ENCODE measurements at places on chromosomes 1 and 21.
A peak's percentile ranks its signal among the peaks of the same experiment; 100 is the strongest.

DNA sequence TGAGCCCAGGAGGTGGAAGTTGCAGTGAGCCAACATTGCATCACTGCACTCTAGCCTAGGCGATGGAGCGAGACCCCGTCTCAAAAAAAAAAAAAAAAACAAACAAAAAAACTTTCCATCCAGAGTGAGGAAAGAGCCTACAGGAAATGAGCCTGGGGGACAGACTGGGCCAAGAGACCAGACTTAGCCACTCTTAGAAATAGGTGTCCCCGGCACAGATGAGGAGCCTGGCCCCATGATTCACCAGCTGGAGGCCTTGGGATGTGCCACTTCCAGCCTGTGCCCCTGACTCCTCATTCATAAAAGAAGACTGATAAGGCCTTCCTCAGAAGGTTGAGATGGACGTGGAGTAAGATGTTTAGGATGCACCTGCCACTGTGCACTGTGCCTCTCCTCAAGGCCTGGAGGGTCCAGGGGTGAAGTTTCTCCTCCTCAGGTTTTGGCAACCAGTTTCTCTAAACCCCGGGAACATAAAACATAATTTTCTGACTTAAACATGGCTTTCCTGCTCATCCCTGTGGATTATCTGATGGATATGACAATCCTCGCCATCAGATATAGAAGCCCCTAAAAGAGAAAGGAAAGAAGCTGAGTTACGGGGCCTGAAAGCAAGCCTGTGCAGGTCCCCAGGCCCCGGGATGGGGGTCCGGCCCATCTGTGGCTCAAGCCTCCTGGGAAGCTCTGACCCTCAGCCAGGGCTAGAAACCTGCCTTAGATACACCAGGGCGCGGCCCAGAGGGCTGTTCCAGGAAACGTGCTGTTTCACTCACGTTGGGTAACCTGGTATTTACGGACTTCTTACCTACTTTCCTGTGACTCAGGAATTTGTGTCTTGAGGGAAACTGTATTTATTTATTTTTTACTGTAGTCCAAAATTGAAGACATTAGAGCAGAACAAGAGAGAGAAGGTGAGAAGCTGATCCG, 26.0 kb downstream of the MX1 start:
- DNase-seq = no peak

- no peak for DNase-seq
These were observed 109.4 kb upstream of the GUCA2B start for GRCh38 chr1:42043811-42044210.

GRCh38 chr1:39758556-39759435, 12.4 kb downstream of the OXCT2 start:
- DNase-seq = no peak

GRCh38 chr1:76229279-76230005, 154.9 kb downstream of the ST6GALNAC3 start:
- no peak for DNase-seq

GRCh38 chr1:94634977-94635416, 93.4 kb upstream of the F3 start:
- no peak for DNase-seq

DNA sequence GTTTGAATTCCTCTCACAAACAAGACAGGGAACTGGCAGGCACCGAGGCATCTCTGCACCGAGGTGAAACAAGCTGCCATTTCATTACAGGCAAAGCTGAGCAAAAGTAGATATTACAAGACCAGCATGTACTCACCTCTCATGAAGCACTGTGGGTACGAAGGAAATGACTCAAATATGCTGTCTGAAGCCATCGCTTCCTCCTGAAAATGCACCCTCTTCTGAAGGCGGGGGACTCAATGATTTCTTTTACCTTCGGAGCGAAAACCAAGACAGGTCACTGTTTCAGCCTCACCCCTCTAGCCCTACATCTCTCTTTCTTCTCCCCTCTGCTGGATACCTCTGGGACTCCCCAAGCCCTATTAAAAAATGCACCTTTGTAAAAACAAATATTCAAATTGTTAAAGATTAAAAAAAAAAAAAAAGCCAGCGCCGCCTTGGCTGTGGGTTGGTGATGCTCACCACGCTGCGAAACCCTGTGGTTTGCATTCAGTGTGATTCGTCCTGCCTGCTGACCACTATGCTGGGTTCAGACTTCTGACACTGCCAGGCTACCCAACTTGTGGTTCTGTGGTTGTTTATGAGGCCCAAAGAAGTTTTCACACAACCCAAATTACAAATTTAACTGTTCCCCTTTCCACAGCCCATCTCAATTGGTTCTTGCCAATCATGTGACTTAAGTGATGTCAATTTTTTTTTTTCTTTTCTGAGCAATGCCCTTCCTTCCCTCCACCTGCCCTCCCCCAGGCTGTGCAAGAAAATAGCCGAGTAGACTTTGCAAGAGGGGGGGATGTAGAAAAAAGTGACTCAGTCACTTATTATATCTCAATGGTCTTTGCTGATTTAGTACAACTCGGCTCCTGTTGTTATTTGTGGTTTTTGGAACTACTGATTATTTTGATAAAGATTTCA, at the start of gene RUNX1:
RUNX1 (minus strand) TSS at position 597 of the 912 bp plus-strand sequence.
- DNase-seq = peak; percentile 72

DNA sequence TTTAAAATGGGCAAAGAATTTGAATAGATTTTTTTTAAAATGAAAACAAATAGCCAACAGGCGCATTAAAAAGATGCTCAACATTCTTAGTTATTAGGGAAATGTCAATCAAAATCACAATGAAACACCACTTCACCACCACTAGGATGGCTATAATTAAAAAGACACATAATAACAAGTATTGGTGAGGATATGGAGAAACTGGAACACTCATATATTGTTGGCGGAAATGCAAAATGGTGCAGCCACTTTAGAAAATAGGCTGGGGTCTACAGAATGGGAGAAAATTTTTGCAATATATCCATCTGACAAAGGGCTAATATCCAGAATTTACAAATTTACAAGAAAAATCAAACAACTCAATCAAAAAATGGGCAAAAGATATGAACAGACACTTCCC, 107.8 kb upstream of the FOXD3 start:
- no peak for DNase-seq

GRCh38 chr1:20373764-20374163, 83.1 kb downstream of the VWA5B1 start:
- no peak for DNase-seq

DNA sequence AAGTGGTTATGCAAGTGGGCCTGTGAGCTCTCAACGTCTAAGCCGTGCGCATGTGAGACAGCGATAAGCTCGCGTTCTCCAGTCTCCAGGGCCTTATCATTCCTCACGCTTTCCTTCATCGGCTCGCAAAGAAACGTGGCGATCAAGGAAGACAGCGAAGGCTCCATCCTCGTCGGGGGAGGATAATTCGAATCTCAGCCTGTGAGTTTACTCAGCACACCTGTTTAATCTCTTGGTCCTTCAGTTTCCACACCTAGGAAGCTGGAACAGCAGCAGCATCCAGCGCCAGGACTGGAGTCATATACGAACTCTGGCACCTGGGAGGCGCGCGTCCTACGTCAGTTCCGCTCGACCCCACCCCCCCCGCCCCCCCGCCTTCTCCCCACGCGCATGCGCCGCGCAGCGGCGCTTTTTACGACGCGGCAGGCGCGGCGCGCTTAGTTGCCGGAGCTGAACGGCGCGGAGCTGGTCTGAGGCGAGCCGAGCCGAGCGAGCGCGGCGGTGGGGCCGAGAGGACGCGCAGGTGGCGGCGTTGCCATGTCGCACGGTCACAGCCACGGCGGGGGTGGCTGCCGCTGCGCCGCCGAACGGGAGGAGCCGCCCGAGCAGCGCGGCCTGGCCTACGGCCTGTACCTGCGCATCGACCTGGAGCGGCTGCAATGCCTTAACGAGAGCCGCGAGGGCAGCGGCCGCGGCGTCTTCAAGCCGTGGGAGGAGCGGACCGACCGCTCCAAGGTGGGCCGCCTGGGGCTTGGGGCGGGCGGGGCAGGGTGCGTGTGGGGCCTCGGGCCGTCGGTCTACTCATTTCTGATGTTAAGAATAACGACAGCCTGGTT, at the start of gene PITHD1:
PITHD1 (plus strand) TSS at position 440 of the 836 bp plus-strand sequence; CDS start at position 538, 98 bp downstream.
- peak; percentile 96 for DNase-seq

GRCh38 chr21:41500931-41501381, 7.0 kb downstream of the TMPRSS2 start:
- DNase-seq = no peak

DNA sequence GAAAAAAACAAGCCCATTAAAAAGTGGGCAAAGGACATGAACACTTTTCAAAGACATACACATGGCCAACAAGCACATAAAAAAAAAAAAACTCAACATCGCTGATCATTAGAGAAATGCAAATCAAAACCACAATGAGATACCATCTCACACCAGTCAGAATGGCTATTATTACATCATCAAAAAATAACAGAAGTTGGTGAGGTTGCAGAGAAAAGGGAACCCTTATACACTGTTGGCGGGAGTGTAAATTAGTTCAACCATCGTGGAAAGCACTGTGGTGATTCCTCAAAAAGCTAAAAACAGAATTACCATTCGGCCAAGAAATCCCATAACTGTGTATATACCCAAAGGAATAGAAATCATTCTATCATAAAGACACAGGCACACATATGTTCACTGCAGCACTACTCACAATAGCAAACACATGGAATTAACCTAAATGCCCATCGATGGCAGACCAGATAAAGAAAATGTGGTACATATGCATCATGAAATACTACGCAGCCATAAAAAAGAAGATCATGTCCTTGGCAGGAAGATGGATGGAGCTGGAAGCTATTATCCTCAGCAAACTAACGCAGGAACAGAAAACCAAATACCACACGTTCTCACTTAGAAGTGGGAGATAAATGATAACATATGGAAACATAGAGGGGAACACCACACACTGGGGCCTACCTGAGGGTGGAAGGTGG, 70.1 kb downstream of the INTS7 start:
- DNase-seq = no peak

GRCh38 chr1:173616859-173617258, 14.0 kb upstream of the SLC9C2 start:
- DNase-seq = no peak

- no peak for DNase-seq
These were observed 5.8 kb upstream of the TGFB2 start for GRCh38 chr1:218339267-218339831.

GRCh38 chr1:53061859-53062707, at the start of gene PODN:
PODN (plus strand) TSS chr1:53062213; CDS start chr1:53069856, 7,643 bp downstream.
- DNase-seq = peak; percentile 49

DNA sequence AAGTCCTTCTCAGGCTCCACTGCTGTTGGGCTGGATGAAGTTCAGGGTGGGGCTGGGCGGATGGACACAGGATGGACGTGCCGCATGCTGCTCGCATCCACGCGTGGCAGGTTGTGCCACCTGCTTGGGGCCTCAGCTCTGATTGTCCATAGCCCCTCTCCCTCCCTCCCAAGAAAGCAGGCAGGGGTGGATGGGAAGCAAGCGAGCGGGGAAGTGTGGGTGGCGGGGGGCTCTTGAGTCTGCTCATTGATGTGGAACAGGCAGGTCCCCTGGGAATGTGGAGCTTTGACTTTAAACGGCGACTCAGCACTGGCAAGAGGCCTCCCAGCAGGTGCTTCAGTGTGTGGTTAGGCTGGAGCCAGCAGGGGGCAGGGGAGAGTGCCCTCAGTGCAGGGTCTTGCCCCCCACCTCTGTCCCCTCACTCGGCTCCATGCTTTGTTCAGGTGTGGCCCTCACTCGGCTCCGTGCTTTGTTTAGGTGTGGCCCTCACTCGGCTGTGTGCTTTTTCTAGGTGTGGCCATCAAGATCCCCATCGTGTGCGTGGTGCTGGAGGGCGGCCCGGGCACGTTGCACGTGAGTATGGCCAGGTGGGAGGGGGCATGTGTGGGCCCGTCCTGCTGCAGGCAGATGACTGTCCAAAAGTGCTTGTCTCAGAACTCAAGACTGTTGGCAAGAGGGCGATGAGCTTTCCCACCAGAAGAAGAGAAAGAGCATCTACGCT, 23.9 kb downstream of the TRPM2 start:
- no peak for DNase-seq

GRCh38 chr21:20949884-20950283, 48.3 kb upstream of the NCAM2 start:
- no peak for DNase-seq

GRCh38 chr1:197618061-197618460, 157.2 kb downstream of the DENND1B start:
- DNase-seq = no peak

GRCh38 chr1:160916666-160917065, 31.7 kb upstream of the ITLN1 start:
- DNase-seq = no peak

- DNase-seq = no peak
These were observed 49.6 kb upstream of the EDEM3 start for GRCh38 chr1:184804220-184804619.
